ENCODE measurements at places on chromosomes 6 and 20.

DNA sequence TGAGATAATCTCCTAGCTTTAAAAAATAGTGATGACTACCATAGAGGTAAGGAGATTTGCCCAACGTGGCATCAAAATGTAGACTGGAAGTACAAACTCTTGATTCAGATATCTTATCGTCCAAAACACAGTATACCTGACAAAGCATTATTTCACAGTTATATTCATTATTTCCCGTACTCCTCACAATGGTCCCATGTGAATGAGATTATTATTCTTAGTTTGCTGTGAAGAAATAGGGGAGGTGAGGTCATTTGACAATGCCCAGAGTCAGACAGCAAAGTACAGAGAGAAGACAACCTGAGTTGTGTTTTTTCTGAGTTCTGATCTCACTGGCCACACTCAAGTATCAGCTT is 1.2 kb upstream of the TFB1M start:
- DNase-seq: peak; percentile 53

DNA sequence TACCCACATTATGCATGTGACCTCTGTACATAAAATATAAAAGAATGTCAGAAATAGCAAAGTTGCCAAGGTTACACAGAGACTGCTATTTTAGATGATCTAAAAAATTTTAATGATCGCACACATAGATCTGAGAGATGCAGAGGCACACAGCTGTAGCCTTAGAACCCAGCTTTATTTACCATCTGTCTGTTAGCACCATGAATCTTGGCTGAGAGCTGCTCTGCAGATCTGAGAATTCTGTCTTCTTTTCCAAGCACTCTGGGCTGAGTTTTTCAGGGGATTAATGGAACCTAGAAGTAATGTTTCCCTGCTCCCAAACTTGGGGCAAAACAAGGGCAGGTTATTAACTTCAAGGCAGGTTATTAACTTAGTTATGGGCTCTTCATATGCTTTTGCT is 248.7 kb upstream of the JAG1 start:
- no peak for DNase-seq

- DNase-seq: no peak
Observed at GRCh38 chr6:159163901-159164370, 5.3 kb upstream of the FNDC1 start.

DNA sequence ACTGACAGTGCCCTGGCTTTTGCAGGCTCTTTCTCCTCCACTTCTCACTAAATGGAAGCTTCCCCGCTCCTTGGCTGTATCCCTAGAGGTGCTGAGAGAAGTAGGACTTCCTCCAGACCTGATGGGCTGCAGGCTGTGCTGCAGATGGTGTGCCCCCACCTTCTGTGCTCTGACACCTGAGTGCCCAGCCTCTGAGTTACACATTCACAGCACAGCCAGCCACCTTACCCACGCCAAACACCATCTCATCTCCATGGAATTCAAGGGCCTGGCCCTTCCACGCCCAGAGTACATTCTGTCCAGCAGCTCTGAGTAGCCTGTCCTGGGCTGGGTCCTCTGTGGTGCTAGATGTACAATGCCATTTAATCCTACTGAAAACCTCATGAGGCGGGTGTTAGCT is 5.3 kb downstream of the SFTA2 start:
- no peak for DNase-seq

DNA sequence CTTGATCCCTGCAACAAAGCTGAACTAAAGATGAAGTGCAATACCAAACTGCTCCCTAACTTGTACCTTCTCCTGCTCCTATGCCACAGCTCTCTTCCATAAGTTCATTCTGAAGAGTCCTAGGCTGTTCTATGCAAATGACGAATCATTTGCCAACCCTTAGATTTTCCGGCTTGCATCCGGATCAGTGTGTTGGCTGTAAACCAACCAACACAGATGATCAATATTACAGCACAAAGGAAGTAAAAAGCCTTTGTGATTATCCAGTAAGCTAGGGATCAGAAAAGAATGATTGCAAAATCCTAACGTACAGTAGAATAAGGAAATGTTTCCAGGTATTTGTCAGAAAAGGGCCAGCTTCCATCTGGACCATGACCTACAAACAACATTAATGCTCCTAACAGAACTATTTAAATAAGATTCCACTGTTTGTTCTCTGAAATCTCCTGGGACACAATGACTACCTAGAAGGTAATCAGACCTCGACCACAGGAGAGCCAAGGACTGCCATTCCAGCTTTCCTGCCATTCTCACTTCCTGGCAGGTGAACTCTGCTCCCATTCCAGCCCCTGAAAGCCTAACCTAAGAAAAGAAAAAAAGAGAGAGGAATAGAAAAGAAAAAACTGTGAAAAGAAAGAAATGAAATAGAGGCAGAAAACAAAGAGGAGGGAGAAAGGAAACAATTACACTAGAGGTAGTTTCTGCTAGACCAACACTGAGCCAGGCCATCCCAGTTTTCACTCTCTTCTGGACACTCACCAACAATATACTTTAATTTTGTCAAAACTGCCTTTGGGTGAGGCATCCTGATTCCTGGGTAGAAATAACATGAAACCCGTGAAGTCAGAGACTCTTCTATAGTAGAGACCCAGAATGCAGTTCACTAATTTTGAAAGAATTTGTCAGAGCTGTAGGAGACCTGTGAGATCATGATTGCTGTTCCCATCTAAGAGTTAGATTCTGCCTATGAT is 19.7 kb downstream of the GMDS start:
- DNase-seq: no peak

- DNase-seq: peak; percentile 52
Observed at GRCh38 chr6:132490024-132490423, 22.9 kb downstream of the STX7 start.

GRCh38 chr6:146582857-146583256 is 15.9 kb upstream of the ADGB start:
- peak; percentile 6 for DNase-seq

GRCh38 chr20:9329355-9330101 is 184.9 kb upstream of the LAMP5 start:
- DNase-seq: no peak

- DNase-seq: no peak
Observed at GRCh38 chr6:84425971-84426705, 198.7 kb upstream of the CEP162 start.

- DNase-seq: no peak
Observed at GRCh38 chr6:162179196-162179951, 548.2 kb downstream of the PRKN start.

DNA sequence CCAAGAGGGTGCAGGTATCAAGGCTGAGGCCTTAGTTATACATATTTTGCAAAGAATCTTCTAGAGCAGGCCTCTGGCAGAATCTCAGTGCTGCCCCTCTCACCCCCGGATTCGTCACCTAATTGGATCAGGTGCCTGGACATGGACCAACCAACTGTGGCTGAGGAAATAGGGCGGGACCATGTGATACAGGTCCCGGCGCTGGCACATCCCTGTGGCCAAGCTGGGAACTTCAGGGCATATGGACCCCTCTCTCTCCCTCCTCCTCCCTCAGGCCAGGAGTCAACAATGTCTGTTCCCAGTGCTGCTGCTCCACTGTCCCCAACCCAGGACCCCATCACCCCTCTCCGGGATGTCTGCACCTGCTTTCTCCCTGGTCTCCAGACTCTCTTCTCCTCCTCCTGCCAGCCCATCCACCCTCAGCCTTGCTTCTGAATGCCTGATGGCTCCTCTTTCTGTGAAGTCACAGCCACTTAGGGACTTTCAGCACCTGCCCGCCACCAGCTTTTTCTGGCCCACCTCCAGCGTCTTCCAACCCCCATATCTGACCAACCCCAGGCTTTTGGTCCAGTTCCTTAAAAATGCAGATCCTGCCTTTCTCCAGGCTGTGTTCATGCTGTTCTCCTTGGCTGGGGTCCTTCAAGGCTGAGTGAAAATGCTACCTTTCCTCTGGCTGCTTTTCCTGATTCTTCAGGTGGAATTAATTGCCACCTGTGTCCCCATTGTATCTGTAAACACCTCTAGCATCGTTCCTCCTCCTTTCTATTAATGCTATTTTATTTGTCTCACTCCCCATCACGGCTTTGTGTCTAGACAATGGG is 19.0 kb upstream of the MLN start:
- DNase-seq: peak; percentile 28

- DNase-seq: peak; percentile 60
Observed at GRCh38 chr6:169905041-169905807, 153.8 kb downstream of the ERMARD start.

DNA sequence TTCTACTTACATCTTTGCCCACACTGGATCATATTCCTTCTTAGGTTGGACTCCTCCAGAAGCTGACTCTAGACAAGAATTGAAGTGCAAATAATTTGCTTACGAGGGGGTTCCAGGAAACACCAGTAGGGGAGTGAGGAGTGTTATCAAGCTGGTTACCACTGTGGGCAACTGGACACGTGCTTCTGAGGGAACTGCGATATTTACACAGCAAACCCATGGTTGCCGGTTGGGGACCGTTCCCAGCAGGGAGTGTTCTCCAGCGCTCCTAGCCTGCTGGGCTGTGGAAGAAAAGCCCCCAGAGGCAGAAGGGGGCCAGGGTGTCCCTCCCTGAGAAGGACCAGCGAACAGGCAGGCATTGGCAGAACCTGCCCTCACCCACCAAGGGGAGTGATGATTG is 21.7 kb downstream of the MDFI start:
- DNase-seq: no peak

GRCh38 chr6:18263418-18264218 is 712 bp downstream of the DEK start:
- peak; percentile 48 for DNase-seq

DNA sequence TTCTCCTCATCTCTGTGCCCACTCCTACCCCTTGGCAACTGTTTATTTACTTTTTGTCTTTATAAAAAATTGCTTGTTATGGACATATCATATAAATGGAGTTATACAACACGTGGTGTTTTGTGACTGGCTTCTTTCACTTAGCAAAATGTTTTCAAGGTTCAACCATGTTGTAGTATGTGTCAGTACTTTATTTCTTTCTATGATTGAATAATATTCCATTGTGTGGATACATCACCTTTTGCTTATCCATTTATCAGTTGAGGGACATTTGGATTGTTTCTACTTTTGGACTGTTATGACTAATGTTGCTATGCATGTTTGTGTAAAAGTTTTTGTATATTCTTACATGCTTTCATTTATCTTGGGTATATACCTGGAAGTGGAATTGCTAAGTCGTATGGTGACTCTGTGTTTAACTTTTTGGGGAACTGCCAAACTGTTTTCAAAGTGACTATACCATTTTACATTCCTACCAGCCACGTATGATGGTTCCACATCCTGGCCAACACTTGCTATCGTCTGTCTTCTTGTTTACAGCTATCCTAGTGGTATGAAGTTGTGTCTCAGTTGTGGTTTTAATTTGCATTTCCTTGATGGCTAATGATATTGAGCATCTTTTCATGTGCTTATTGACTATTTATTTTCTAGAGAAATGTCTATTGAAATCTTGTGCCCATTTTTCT is 84.4 kb downstream of the SLX4IP start:
- peak; percentile 57 for DNase-seq

- peak; percentile 31 for DNase-seq
Observed at GRCh38 chr6:110357664-110358552, at the start of gene METTL24. Gene METTL24, minus strand, starts transcription at chr6:110358349. Its CDS starts 77 bp downstream, at chr6:110358272.

DNA sequence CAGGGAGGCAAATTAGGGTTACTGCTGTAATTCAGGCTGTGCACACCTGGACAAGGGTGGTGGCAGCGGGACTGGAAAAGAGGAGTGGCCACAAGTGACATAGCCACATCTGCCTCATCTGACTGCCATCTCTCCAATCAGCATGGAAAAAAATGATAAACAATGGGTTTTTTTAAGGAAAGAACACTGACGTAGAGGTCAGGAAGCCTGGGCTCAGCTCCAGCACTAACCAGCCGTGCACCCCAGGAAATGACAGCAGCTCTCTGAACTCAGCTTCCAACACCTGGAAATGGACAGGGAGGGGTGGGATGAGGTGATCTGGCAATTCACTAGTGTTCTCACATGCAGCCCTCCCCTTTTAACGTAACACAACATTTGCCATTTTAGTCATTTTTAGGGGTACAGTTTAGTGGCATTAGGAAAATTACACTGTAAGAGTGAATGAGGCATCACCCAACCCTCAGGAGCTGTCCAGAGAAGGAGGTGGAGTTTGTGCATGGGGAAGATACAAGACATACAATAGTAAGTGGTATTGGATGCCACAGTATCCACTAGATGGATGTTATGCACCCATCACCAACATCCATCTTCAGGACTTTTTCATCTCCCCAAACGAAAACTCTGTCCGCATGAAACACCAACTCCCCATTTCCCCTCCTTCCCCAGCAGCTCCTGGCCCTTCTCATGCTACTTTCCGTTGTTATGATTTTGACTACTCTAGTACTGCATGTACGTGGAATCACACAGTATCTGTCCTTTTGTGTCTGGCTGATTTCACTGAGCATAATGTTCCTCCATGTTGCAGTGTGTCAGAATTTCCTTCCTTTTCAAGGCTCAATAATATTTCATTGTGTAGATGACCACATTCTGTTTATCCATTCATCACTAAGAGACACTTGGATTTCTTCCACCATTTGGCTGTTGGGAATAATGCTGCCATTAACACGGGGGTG is 215.5 kb upstream of the ECI2 start:
- peak; percentile 49 for DNase-seq

- DNase-seq: no peak
Observed at GRCh38 chr6:106963544-106963943, 11.0 kb downstream of the CD24 start.

DNA sequence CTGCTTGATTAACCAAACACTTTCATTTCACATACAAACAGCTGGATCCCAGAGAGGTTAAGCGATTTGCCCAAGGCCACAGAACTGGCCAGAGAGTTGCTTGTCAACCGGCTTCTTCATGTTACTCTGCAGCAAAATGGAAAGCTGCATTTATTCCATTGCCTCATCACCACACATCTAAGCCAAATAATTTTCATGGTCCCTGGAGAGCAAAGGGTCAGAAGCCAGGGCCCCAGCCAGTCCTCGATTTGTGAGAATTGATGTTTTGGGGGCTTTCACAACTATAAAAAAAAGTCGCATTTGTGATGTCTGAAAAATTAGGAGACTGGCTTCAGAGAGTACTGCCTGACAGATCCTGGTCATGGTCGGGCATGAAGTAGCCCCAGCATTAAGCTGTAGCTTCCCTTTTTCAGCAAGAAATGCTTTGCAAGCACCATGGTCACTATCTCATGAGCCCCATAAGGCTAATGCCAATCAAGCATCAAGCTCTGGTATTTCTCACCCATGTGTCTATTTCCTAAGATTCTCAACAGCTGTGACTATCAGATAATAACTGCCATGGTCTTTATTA is 95.8 kb downstream of the BANF2 start:
- no peak for DNase-seq

Data from mesenchymal stem cell (in vitro differentiated cells and primary cell).